SK-N-SH (cell line): ENCODE measurements at places on chromosomes 11 and 22. TPM values are rescaled to one million over a fixed set of nuclear protein-coding genes. Genes with fewer than 3 reads are reported as not detected.

DNA sequence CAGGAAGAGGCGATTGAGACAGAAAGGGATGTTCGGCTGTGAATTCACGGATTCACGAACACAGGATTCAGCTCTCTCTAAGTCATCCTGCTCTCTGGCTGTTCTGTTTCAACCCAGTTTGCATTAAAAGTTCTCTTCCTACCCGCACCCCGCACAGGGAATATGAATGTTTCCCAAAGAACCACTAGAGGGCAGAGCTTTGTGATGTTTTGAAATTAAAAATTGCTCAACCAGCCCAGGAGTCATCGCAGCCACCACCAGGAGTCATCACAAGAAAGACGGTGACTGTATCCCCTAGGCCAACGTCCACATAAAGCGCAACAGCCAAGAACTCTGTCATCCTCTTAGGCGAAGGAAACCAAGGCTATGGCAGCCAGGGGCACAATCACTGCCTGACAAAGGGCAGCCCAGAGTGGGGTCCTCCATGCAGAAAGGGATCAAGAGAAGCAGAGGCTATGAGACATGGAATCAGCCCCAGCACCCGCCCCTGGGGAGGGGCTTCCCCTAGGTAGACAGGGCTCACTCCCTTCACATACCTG lies 122.4 kb downstream of the WT1 start:
- peak; percentile 51 for DNase-seq

- DNase-seq: no peak
Observed at GRCh38 chr11:66637557-66638176, 836 bp upstream of the RBM4 start.

DNA sequence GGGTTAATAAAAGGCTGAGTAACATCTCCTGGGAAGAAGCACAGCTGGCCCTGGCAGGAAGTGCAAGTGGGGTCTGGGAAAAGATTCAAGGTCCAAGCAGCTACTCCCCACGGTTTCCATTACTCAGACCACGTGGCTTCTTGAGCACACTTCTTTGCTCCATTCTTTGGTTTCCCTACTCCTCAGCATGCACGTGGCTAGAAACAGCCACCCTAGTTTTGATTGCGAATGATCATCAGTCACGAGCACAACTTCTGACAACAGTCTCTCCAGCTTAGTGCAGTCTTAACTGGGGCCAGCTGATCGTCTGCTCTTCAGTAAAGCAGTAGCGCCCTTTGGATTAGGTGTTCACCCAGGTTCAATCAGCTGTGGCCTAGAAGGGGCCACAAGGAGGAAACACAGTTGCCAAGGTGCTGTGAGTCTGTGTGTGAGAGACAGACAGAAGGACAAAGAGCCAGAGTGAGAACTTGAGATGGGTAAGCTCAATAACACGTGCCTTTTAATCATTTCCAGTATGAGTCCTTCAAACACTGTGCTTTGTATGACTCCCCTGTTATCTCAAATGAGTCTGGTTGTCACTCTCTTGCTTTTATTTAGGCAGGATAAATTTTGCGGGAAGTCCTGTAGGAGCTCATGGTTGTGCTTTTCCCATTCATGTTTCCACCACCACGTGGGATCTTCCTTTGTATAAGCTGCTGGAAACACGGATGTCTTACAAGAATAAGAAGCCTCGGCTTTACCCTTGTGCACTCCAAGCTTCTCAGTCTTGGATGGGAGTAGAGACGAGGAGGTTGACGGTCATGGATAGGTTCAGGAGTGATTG lies 901 bp upstream of the PARVA start:
- no peak for DNase-seq

- DNase-seq: peak; percentile 29
Observed at GRCh38 chr22:28440592-28441390, 238.8 kb downstream of the TTC28 start.

DNA sequence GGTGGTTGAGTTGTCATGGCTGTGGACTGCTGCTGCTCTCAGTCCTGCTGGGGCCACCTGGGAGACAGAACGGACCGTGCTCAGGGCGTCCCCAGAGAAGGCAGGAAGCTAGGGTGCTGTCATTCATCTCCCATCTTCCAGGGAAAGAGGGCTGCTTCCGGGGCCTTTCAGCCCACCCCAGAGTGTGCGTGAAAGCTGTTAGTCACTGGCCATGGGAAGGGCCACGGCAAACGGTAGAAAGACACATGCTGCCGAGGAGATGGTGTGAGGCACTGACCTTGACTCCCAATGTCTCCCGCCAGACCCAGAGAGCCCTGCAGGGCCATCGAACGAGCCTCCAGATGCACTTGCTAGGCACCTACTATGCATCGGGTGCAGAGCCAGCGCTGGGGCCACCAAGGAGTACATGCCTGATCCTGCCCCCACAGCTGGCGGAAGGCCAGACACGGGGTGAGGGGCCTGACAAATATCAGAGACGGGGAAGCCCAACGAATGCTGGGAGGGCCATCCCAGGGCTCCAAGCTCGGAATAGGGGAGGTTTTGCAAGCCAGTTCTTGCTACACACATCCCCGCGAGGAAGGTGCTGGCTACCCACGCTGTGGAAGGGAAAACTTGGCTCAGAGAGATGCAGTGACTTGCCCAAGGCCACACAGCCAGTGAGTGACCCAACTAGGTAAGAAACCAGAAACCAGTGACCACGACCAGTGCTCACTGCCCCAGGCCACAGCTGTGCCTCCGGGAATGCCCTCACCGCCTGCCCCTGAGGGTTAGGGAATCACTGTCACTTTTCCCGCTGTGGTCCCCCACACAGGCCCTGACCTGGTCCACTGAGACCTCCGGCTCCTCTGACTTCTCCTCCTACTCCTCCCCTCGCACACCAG lies 10.1 kb downstream of the RAC2 start:
- DNase-seq: peak; percentile 24

DNA sequence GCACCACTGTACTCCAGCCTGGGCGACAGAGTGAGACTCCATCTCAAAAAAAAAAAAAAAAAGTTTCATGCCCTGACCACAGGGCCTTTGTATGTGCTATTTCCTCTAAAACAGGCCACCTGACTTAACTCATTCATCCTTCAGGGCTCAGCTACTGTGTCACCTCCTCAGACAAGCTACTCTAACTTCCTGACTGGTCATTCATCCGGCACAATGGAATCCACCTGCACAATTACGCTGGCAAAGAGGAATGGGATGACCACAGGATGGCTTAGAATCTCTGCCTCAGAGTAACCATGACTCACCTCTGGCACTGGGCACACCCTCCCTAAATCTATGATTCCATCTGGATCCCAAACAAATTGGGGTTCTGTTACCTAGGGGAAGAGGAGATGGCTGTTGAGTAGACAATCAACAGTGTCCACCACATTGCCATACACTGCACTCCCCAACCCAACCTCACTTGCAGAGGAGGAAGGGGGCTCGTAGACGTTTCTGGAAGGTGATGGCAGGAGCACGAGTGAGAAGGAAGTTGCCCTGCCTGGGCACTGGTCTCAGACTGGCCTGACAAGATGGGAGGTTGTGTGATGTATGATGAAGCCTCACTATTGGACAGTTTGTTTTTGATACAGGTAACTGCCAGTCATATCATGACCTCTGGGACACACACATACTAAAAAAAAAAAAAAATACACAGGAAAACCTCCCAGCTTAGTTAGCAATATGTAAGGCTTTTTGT lies 22.8 kb upstream of the HMOX1 start:
- DNase-seq: no peak

DNA sequence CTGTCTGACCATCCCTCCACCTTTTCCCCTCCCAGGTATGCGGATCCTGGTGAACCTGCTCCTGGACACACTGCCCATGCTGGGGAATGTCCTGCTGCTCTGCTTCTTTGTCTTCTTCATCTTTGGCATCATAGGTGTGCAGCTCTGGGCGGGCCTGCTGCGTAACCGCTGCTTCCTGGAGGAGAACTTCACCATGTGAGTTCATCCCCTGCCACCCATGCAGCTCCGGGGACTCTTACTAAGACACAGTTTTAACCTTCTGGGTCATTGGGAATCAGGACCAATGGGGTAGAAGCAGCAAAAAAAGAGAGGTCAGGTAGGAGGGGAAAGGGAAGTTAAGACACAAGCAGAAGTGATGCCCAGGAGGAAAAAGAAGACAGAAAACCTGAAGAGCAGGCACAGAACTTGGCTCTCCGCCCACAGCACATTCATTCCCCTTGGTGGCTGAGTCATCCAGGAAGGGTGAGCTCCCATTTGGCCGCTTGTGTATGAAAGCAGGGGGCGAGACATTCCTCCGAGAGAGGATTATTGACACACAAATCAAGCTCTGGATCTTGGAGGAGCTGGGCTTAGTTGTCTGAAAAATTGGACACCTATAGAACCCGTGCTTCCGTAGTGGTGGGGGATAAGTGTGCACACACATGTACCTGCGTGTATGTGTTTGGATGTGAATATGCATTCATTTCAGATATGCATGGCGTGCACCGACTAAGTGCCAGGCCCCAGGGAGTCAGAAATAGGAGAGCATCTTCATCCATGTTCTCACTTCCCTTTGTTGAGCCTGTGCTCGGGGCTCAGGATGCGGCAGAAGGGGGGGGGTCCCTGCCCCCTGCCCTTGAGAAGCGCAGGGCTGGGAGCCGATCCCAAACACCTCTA lies 64.2 kb downstream of the CACNA1I start:
- no peak for DNase-seq

DNA sequence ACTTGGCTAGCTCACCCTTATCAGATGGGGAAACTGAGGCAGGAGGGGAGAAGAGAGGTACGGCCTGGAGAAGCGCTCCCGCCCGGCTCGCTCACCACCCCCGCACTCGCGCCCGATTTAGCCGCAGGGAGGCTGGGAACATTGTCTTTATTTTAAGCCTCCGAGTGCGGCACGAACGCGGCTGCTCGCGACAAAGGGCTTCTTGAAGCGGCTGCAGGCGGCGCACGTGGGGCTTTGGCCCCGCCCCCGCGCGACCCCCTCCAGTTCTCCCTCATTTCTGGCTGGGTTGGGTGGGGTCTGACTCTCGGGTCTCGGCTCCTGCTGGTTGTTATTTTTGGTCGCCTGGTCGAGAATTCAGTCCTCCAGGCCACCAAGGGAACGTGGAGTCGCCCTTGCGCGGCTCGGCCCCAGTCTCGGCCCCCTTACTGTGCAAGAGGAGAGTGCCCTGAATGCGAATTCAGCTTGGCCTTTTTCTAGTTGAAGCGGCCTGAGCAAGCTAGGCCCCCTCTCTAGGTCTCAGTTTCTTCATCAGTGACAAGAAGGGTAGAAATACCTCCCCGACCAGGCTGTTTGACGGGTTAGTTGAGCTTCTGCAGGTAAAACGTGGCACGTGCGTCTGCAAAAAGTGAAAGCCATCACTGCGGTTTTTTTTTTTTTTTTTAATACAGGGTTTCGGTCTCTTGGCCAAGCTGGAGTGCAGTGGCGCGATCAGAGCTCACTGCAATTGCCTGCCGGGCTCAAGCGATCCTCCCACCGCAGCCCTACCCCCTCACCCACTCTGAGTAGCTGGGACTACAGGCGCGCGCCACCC lies 2.6 kb upstream of the CHRM1 start:
- no peak for DNase-seq

DNA sequence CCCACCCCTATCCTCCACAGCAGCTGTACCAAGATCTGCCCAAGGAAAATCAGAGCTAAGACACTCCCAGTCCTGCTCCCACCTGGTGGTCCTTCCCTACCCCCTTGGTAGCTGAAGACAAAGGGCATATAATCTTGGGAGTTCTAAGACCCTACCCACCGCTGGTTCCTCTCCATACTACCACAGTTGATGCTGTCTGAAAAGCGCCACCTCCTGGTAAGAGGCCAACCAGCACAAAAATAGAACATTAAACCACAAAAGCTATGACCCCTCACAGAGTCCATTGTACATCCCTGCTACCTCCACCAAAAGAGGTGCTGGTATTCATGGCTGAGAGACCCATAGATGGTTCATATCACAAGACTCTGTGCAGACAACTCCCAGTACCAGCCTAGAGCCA lies 161.5 kb upstream of the ARHGAP42 start:
- DNase-seq: no peak

DNA sequence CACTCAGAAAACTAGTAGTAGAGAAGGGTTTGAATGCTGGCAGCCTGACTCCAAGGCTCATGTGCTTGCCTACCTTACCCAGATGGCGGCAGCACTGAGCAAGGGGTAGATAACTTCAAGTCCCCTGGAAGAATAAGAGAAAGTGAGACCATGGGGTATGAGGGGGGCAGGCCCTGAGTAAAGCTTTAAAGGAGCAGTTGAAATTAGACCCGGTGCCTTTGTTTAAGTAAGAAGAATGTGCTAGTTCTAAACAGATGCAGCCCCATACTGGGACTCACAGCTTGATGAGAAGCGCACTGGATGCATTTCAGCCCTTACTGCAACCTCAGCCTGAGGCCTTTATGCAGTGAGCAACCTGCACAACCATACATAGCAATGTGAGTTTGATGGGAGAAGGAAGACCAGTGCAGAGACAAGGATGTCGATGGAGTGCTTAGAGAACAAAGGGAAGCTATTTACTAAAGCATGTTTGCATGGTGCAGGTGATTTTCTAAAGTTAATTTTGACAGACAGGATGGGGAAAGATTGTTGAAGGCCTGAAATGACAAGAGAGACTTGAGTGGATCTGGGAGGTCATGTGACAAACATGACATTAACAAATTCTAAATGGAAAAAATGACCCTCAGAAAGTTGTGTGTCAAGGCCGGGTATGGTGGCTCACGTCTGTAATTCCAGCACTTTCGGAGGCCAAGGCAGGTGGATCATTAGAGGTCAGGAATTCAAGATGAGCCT lies 27.1 kb upstream of the TMA7B start:
- no peak for DNase-seq

- DNase-seq: no peak
Observed at GRCh38 chr22:20740222-20740951, 33.5 kb upstream of the SERPIND1 start.

GRCh38 chr11:77371646-77372045 lies 70.2 kb upstream of the GDPD4 start:
- DNase-seq: no peak

GRCh38 chr11:74672956-74673692 lies 58.1 kb downstream of the CHRDL2 start:
- DNase-seq: peak; percentile 77

DNA sequence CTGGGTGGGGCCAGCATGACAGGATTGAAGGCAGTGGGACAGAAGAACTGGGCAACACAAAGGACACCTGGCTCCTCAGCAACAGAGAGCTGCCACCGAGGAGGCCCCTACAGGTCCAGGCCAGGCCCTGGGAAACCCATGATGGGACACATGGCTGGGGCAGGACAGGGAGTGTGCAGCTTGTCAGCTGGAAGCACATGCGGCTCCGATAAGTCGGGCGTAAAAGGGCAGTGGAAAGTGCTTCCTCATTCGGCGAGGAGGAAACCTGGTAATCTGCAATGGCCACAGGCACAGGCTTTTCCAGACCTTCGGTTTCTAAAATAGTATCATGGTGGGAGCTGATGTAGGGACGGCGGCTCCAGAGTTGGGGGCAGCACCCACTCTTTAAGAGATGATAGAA lies 16.5 kb downstream of the GNAZ start:
- DNase-seq: no peak

GRCh38 chr11:127628458-127628785 lies 627.9 kb upstream of the KIRREL3 start:
- no peak for DNase-seq

GRCh38 chr11:107834995-107835394 lies 23.6 kb downstream of the SLC35F2 start:
- no peak for DNase-seq

Gene OVOL1
- polyA plus RNA-seq: not detected in 2 replicates

Gene DYNC2H1
- 15.3 and 16.5 TPM in 2 replicates for polyA plus RNA-seq

Gene SLC1A2
- polyA plus RNA-seq: under 0.01 and 0.05 TPM in 2 replicates

Gene RAB3IL1
- 9.8 and 10.2 TPM in 2 replicates for polyA plus RNA-seq

Gene TMEM184B
- polyA plus RNA-seq: 17.4 and 25.3 TPM in 2 replicates
